ENCODE measurements at places on chromosomes 4 and X. TPM values are rescaled to one million over a fixed set of nuclear protein-coding genes. Genes with fewer than 3 reads are reported as not detected.

DNA sequence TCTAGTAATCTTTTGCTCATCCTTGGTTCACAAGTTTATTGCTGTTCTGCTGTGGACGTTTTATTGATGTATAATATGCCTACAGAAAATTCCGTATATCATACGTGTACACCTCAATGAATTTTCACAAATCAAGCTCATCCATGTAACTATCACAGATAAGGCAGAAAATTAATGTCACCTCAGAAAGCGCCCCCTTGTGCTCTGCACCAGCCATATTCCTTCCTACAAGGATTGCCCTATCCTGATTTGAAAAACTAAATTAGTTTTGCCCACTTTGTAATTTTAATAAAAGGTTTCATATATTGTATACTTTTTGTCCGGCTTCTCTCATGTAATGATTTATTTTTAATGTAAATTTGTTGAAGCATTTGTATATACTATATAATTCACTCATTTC lies 390.8 kb downstream of the ADGRL3 start:
- DNase-seq: no peak

- DNase-seq: no peak
Measured at GRCh38 chrX:133185119-133185518, 33.0 kb downstream of the TFDP3 start.

- no peak for DNase-seq
Measured at GRCh38 chrX:16851421-16851820, 18.7 kb downstream of the RBBP7 start.

- no peak for DNase-seq
Measured at GRCh38 chr4:155529272-155529671, 137.4 kb upstream of the GUCY1A1 start.

DNA sequence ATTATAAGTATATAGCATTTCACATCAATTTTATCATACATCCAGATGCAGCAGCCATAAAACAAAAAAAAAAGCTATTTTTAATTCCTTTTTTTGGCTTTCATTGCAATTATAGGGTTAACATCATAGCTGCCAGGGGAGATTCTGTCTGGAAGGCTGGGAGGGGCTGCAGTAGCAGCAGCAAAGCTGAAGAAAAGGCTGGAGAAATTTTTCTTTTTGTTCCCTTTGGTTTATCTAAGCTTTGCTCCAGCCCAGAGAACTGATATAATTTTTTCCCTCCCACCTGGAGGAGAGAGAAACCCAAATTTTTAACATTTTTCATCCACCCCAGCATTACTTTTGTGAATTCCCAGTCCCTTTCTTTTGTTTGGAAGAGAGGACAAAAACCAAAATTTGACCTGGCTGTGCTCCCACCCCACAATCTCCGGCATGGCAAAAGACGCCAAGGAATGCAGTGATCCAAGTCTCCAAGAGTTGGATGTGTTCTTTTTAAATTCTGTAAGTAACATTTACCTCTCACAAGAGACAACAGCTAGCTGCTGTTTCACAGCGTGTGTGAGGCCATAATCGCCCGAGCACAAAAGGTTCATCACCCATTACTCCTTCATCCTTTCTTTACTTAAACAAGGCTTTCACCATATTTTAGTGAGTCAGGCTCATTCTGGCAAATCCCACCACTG lies 25.1 kb upstream of the FAM156A start:
- DNase-seq: no peak

- DNase-seq: no peak
Measured at GRCh38 chr4:82639971-82640370, 78.2 kb upstream of the TMEM150C start.

DNA sequence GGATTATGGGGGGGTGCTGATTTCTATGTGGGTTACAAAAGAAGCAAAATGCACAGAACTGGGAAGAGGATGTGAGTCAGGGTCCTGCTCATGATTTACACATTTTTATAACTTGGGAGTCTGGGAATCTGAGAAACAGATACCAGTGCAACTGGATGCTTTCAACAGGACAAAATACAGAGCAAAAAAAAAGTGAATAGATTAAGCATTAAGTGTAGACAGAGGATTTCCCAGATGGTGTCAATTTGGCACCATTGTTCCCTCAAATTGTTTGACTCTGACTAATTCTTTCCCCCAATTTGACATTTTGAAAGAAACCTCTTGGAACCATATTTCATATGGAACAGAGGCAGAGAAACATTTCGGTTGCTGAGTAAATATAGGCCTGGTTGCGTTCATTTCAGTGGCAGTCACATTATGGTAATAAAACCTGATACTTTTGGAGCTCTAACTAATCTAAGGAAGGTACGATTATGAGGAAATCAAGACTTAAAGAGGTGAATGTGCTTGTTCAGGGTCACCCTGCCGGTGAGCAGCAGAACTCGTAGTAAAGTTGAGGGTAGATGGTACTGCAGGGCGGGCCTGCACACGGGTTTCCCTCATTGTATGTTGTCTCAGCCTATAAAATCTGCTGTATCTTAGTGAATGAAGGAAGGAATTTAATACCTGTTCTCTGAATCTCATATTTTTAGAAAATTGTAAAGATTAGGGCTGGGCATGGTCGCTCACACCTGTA lies 18.7 kb upstream of the CDKL5 start:
- DNase-seq: no peak

GRCh38 chr4:158209825-158210807 lies at the start of gene TMEM144:
Gene TMEM144 (plus strand): TSS chr4:158210486. CDS start chr4:158212668, 2,182 bp downstream.
- peak; percentile 80 for DNase-seq

- no peak for DNase-seq
Measured at GRCh38 chrX:110444996-110445395, 86.3 kb downstream of the RTL9 start.

- DNase-seq: no peak
Measured at GRCh38 chr4:151238477-151238876, 38.5 kb upstream of the PRSS48 start.

DNA sequence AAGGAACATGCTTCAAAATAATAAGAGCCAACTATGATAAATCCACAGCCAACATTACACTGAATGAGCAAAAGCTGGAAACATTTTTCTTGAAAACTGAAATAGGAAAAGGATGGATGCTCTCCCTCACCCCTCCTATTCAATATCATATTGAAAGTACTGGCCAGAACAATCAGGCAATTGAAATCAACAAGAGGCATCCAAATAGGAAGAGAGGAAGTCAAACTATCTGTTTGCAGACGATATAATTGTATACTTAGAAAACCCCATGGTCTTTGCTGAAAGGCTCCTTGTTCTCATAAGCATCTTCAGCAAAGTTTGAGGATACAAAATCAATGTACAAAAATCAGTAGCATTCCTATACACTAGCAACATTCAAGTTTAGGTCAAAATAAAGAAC lies 1562.5 kb upstream of the ADGRL3 start:
- no peak for DNase-seq

- no peak for DNase-seq
Measured at GRCh38 chr4:158758142-158758541, 10.7 kb upstream of the FNIP2 start.

- no peak for DNase-seq
Measured at GRCh38 chr4:169582203-169582602, 30.2 kb downstream of the NEK1 start.

DNA sequence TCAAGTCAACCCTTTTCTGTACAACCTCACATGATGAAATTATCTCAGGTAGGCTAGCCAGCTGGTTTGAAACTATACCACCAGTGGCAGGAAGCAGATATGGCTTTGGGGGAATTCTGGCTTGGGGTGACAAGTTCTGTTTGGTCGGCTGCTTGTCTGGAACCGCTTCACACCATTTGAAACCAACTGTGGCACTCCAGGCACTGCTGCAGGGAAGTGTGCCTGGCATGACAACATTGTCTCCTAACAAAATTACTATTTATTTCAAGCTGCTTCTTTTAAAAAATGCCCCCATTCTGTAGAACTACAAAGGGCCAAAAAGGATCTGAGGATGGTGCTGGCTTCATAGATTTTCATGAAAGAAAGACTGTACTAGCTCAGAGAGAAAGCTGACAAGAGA lies 37.1 kb upstream of the GPM6B start:
- no peak for DNase-seq

Gene FGB
- total RNA-seq: 9,039 TPM

Gene CYP2U1
- 4.0 TPM for total RNA-seq

Gene GAR1
- total RNA-seq: 3.6 TPM

Gene PDE5A
- 0.53 TPM for total RNA-seq

Data from left lobe of liver (tissue), 2 donors.